ENCODE measurements at places on chromosomes 6 and 20. TPM values are rescaled to one million over a fixed set of nuclear protein-coding genes. Genes with fewer than 3 reads are reported as not detected.

BPHL gene
- total RNA-seq, result 17.3 TPM

APOM gene
- 0.43 TPM for total RNA-seq

RBBP8NL gene
- not detected for total RNA-seq

OTOR gene
- total RNA-seq, result not detected

TULP1 gene
- total RNA-seq, result not detected

ZNF512B gene
- total RNA-seq, result 13.8 TPM

CFB gene
- 3.5 TPM for total RNA-seq

LGSN gene
- total RNA-seq, result 0.32 TPM

RTEL1 gene
- total RNA-seq, result 14.2 TPM

SOBP gene
- 1.9 TPM for total RNA-seq

GMPR gene
- total RNA-seq, result 4.7 TPM

SMLR1 gene
- total RNA-seq, result not detected

OSER1 gene
- 28.7 TPM for total RNA-seq

All from fibroblast of villous mesenchyme (primary cell).